Activated naive CD8-positive, alpha-beta T cell treated with anti-CD3 and anti-CD28 coated beads, Interleukin-2, amount 50 U/mL, for 16 hours (primary cell): ENCODE measurements at places on chromosomes 5 and 9.

DNA sequence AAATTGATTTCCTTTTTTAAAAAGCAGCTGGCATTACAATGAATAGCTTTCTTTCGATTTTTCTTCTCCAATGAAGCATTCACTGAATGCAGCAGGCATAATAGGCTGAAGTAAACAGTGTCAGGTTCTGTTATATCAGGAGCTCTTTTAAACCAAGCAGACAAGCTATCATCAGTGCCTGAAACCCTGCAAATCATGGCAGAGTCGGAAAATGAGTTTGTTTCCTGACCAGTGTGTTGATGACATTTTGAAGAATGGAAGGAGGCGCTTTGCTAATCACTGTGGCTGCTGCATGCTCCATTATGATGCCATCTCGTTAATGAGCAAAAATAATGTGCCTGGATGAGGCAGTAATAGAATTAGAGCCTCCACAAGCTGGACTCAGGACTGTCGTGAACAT lies 284.5 kb downstream of the ZNF608 start:
- no peak for DNase-seq

DNA sequence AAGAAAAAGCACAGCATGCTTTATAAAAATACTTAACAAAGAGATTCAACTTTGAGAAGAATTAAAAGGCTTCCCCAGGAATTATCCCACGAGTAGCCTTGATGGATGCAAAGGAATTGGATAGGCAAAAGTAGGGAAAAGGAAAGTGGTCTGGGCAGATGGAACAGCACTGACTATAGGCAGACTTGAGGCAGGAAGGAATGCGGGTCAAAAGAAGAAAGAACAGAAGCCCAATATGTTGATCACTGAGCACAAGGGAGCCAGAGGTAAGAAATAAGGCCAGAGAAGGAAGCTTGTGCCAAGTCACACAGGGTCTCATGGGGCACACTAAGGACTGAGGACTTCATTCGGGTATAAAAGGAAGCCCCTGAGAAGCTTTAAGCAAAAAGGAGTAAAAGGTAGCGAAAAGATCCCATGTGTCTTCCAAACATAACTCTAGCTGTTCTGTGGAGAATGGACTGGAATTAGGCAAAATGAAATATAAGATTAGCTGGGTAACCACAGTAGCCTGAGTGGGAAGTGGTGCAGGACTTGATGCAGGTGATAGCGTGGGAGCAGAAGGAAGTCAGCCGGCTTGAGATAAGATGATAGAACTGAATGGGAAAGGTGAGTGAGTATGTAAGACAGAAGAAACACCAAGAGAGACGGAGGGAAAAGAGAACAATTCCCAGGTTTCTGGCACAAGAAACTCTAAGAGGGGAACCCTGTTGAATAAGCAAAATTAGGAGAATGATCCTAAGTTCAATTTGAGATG lies 106.6 kb downstream of the DENND1A start:
- DNase-seq, result no peak

DNA sequence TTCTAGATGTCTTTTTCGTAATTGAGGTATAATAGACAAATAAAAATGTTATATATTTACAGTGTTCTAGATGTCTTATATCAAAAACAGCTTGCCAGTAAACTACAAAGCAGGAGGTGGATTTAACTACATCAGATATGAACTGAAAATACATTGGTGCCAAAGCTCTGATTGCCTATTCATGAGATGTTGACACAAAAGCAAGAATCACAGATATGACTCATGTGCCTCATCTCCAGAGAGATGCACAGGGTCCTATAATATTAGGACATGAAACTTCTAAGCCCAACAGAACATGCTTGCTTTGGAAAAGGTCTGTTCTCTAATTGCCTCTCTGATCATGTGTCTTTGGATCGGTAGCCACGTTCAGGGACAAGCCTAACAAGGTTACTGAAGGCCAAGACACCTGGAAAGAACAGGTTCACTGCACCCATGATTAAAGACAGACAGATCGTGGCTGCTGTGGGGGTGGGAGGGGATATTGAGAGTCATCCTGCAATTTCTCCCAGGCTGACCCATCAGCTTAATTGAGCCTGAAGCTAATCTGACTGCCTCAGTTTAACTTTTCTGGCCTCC lies 16.8 kb downstream of the ABCA1 start:
- DNase-seq, result no peak

DNA sequence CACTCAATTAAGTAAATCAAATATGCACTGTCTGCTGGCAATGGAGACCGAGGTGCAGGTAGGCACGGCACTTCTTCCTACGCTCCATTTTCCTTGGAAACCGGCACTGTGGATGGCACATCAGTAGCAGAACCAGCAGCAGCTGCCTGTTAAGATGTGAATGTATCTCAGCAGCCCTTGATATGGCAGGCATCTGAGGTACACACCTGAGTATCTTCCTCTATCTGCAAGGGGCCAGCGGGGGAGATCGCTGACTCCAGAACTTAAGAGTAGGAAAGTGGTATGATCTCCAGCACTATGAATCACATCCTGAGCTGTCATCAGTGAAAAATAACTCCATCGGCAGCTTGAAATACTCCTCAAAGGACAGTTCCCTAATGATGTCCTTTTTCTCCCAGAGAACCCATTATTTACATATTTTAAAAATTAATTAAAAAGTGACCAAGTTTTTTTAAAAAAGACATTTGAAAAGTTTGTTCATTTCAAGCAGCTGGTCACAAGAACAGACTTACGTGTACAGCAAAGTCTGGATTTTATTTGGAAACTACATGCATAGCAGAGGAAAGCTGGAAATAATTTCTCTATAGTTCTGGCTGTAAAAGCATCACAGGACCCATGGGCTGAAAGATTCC lies 97.1 kb downstream of the ADAMTS12 start:
- no peak for DNase-seq

- no peak for DNase-seq
Measured at GRCh38 chr5:172881691-172882370, 47.8 kb downstream of the ERGIC1 start.

- no peak for DNase-seq
Measured at GRCh38 chr5:68446487-68446894, 230.9 kb downstream of the PIK3R1 start.

- no peak for DNase-seq
Measured at GRCh38 chr5:98694902-98695301, 78.6 kb upstream of the RGMB start.

GRCh38 chr5:149422366-149423048 lies 43.4 kb upstream of the IL17B start:
- no peak for DNase-seq

- no peak for DNase-seq
Measured at GRCh38 chr5:58466939-58467338, 7.1 kb upstream of the PLK2 start.

DNA sequence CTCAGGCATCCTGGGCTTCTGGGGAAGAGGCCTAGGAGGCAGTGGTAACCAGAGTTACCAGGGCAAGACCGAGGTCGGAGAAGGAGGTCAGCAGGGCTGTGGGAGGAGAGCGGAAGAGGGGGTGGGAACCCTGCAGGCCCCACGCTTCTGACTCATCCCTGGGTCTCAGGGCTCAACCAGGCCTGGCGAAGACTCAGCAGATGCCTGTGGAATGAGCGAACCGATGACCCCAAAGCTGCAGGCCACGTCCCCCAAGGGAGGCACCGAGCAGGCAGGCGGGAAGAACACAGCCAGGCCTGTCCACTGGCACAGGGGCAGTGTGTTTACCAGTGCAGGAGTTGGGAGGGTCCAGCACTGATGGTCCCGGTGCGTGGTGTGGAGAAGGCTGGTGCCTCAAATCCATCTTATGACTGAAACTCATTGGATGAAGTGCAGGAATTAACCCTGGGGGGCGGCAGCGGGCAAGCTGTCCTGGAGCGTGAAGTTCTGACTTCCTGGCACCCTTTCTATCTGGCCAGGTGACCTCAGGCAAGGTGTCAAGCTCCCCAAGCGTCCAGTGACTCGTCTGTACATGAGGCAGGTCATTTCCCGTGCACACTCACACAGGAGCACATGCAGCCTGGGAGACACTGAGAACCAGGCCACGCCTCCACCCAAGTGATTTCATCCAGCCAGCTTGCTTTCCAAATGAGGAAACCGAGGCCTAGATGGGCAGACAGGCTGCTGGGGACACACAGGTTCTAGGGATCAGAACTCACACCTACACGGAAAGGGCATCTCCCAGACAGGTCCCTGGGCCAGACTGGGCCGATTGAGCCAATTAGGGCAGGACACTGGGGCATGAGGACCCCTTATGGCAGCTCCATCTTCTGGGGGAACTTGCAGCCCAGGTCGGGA lies 69.1 kb downstream of the ADAMTS2 start:
- no peak for DNase-seq
